HAP-1 (cell line): ENCODE measurements at places on chromosomes 1 and 21.

- DNase-seq = no peak
Measured at GRCh38 chr21:46084709-46085108, 13.2 kb upstream of the COL6A2 start.

DNA sequence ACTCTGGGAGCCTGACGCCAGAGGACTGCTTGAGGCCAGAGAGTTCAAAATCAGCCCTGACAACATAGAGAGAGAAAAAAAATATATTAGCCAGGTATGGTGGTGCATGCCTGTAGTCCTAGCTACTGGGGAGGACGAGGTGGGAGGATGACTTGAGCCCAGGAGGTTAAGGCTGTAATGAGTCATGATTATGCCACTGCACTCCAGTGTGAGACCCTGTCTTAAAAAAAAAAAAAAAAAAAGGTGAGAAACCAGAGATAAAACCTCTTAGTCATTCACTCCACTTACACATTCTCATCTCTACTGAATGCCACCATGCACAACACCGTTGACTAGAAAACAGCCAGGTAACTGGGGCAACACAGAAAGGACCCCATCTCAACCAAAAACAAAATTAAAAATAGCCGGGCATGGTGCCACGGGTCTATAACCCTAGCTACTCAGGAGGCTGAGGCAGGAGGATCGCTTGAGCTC, 178.1 kb downstream of the SLC45A1 start:
- DNase-seq = no peak

GRCh38 chr1:171654201-171654941, 1.9 kb upstream of the MYOC start:
- DNase-seq = no peak

GRCh38 chr1:10672343-10673050, 123.9 kb downstream of the CASZ1 start:
- DNase-seq = no peak

- DNase-seq = no peak
Measured at GRCh38 chr1:150028322-150028721, 17.8 kb upstream of the OTUD7B start.

DNA sequence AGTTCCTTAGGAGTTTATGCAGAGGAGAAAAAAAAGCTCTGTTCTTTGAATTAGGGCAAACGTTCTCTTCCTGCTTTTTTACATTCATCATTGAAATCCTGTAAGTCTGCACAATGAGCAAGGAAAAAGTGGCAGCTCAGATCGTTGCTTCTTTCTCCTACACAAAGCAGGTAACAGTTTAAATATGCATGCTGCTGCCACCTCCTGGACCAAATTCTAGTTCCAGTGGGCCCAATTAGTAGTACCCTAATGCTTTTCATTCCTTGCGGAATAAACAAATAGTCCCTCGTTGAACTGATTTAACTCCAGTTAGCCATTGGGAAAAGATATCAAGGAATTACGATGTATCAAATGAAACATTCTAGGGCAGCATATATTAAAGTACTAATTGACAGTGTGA, 20.1 kb downstream of the YTHDF2 start:
- no peak for DNase-seq
